NCI-H2081 treated with DMSO at 0.1 percent for 48 hours (cell line): ENCODE measurements at places on chromosomes 7 and 10.

DNA sequence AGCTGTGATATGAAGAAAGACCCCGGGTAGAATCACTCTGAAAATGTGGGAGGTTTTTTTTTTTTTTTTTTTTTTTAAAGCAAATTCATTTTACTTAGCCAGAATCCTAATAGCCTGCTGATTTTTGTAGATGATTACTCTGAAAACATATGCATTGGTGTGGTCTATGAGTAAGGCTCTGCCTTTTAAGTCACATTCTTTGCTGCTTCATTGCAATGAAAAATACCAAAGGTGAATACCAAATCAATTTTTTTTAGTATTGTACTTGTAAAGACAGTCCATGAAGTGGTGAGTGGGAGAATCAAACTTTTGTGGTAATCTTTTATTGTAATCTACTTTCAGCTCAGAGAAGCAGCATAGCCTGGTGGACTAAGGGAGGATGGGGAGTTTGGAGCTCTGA lies 130.3 kb downstream of the SDK1 start:
- DNase-seq, result no peak

GRCh38 chr10:10910634-10911033 lies 107.0 kb upstream of the CELF2 start:
- no peak for DNase-seq

DNA sequence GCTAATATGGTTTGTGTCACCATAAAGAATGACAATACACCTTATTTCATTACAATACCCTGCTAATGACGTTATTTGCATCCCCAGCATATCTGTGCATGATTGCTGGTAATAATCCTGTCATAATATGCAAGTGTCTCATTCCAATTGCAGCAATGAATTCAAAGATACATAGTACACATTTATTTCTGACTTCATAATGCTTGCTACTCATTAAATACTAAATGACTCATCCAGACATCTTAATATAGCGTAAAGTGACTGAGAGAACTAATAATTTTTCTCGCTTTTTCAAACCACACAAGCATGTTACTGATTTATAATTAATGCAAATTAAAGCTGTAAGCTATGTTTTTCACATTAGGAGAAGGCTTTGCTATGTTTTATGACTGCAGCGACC lies 234.7 kb upstream of the MDFIC start:
- DNase-seq, result no peak

GRCh38 chr7:30329716-30330115 lies 45.3 kb downstream of the ZNRF2 start:
- no peak for DNase-seq

DNA sequence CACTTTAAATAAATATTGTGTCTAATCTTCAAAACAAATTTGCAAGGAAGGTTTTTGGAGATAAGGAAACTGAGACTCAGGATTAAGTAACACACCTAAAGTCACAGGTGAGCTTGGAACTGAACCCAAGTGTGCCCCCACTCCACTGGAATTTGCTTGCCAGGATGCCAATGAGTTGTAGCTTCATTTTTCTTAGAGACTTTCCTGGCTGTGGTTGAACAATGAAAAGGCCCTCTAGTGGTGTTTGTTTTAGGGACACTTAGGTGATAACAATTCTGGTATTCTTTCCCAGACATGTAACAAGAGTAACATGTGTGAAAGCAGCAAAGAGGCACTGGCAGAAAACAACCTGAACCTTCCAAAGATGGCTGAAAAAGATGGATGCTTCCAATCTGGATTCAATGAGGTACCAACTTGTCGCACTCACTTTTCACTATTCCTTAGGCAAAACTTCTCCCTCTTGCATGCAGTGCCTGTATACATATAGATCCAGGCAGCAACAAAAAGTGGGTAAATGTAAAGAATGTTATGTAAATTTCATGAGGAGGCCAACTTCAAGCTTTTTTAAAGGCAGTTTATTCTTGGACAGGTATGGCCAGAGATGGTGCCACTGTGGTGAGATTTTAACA lies 1.5 kb downstream of the IL6 start:
- DNase-seq, result no peak

DNA sequence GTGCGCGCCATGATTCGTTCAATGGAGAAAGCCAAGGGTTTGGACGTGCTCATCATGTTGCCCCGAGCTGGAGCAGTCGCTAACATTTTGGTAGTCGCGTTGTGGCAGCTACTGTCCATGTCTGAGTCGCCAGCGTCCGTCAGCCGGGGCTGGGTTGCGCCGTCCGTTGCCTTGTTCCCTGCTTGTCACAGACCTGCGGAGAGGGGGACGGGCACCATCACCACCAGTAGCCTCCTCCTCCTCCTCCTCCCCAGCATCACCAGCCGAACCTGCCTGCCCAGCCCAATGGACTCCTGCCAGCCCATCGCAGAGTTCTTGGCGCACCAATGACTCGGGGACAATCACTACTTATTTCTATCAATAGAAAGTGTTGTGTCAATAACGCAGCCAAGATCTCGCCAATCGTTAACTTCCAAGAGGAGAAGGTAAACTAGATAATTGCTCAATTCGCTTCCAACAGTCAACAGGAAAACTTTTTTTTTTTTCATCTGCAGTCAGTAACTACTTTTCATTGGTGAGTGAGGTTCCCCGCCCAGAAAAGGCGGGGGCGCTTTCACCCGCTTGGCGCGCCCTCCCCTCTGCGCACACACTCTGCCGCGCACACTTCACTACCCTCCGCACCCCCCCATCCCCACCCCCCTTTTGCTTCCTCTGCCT lies at the start of gene FEZF1:
Gene FEZF1 (minus strand): TSS at position 432 of the 657 bp plus-strand sequence. CDS start 313 bp downstream, at position 119.
- no peak for DNase-seq

DNA sequence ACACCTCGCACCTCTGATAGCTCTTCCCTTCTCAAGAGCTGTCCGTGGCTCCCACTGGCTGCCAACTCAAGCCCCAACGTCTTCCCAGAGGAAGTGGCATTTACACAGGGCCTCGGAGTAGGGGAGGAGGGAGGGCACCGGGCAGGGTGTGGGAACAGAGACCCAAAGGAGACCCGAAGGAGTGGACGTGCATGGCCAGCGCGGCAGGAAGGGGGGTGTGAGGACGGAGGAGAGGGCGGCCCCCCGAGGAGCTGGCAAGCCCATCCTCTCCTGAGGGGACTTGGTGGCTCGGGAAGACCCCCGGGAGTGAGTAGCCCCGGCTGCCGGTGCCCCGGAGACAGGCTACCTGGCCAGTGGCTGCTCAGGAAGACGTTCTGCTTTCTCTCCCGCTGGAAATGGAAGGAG lies 85.9 kb downstream of the FOXL3 start:
- DNase-seq, result no peak

- DNase-seq, result no peak
These were observed 41.1 kb downstream of the AKR1E2 start for GRCh38 chr10:4867109-4867519.
